ENCODE measurements at places on chromosomes 3 and 15.

DNA sequence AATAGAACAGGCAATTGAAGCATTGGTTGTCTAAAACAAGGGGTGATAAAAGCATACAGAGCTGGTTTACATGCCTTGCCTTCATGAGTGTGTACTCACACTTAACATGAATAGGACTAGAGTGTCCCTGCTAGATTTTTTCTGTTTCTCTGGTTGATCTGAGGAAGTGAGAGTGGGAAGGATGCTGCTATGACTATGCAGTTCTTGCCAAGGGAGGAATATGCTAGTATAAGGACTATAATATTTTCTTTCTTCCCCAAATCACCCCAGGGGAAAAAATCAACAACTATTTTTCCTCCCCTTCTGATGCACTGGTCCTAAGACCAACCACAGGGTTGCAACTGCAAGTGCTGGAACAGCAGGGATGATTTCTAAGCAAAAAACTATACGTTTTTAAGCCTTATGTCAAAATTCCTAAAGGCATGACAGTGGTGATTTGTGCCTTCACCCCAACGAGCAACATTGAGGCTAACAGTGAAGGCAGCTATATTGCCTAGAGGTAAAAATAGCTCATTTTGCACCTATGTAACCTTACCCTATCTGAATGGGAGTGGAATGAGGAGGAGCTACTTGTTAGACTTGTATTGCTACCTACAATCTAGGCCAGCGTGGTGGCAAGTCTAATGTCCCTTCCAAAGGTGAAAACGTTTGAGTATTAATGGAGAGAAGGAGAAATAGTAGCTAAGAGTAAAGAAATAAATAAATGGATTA is 33.5 kb upstream of the USP8 start:
- no peak for DNase-seq

DNA sequence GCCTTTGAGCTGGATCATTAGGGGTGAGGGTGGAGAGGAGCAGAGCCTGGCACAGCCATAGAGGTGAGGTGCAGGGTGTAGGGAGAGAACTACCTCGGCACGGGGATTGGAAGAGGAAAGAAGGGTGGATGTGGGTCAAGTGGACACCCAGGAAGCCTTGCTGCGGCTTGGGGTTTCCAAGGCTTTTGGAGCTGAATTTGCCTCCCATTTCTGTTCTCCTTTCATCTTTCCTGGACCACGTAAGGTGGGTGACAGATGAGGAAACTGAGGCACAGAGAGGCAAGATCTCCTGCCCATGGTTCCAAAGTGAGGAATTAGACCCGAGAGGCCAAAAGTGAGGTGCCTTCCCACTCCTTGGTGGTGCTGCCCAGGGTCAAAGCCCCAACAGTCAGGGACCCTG is 35.4 kb upstream of the SFMBT1 start:
- no peak for DNase-seq

- no peak for DNase-seq
These were observed 4.0 kb upstream of the TBC1D21 start for GRCh38 chr15:73869216-73869995.

- no peak for DNase-seq
These were observed 107.2 kb upstream of the RASGRP1 start for GRCh38 chr15:38671675-38672254.

- DNase-seq = no peak
These were observed 286.4 kb downstream of the ZIC4 start for GRCh38 chr3:147119989-147120388.

GRCh38 chr15:95972041-95972553 is 358.4 kb upstream of the NR2F2 start:
- no peak for DNase-seq

- no peak for DNase-seq
These were observed 24.5 kb upstream of the LIPC start for GRCh38 chr15:58407236-58407775.

DNA sequence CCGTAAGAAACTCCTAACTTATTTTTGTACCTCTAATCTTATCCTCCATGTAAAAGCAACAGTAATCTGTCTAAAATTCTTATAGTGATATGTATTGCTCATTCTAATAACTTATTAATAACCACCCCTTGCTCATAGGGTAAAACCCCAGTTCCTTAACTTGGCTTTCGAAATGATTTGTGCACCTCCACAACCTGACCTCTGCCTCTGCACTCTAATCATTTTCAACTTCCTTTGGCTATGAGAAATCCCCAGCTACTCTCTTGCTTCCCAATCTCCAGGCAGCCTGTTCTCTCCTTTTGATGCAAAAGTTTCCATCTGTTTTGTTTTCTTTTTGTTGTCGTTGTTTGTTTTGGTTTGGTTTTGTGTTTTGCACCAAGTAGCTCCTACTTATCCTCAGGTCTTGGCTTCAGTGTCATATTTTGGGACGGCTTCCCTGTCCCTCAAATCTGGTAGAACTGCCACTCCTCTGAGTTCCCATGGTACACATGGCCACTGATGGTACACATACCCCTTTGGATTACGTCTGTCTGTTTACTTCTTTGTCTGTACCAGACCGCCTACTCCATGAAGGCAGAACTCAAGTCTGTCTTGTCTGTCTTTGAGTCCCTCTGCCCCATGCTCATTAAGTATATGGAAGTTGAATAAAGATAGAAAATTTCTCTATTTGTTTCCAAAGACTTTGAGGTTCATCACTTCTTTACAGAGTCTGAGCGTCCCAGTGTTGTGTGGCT is 105.6 kb upstream of the TGFBR2 start:
- DNase-seq = no peak

DNA sequence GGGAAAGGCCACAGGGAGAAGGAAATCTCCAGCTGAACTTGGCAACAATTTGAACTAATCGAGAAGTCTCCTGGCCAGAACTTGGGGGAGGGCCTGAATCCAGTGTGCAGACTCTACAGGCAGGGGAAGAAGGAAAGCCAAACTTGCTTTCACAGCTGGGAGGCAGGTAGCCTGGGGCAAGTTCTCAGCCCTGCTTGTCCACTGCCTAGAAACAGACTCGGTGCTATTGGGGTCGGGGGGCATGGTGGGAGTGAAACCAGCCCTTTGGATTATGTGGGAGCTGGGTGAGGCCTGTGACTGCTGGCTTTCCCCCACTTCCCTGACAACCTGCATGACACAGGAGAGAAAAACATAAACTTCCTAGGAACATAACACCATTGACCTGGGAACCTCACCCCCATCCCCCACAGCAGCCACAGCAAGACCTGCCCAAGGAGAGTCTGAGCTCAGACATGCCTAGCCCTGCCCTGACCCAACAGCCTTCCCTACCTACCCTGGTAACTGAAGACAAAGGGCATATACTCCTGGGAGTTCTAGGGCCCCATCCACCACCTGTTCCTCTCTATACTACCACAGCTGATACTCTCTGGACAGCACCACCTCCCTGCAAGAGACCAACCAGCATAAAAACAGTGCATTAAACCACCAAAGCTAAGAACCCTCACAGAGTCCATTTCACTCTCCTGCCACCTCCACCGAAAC is 103.7 kb upstream of the MNS1 start:
- no peak for DNase-seq

GRCh38 chr3:114418724-114419543 is 125.1 kb downstream of the TIGIT start:
- no peak for DNase-seq

- no peak for DNase-seq
These were observed 95.8 kb upstream of the UMPS start for GRCh38 chr3:124634210-124635168.

DNA sequence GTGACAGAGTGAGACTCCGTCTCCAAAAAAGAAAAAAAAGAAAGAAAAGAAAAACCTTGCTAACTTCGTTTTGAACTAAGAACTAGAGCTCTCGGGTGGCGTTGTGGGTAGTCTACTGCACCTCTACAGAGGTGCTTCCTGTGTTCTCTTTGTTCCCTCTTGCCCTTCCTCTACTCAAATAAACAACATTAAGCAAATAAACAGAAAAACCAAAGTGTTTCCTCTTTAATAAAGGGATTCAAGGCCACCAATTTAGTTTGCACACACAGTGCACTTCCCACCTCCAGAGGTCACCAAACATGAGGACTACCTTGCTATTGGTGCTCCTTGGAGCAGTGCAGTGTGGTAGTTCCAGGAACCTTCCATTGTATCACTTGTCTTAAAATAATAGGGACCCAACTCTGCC is 354.2 kb upstream of the TBL1XR1 start:
- no peak for DNase-seq

DNA sequence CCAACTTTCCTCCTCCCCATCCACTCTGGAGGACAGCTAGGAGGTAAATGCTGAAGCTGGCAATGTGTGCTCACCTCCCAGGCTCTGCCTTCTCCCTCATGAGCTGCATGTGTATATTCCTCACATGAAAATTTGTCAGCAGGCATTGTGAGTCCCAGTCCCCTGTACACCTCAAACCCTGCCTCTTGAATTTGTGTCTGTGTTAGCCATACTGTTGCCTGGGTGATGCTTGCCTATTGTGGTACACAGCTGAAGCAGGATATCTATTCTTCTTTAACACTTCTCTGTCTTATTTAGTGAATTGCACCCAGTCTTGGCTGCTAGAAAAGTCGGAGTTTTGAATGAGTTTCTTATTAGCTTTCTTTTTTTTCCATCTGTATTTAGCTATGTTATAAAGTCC is 586.0 kb upstream of the TGFBR2 start:
- no peak for DNase-seq

DNA sequence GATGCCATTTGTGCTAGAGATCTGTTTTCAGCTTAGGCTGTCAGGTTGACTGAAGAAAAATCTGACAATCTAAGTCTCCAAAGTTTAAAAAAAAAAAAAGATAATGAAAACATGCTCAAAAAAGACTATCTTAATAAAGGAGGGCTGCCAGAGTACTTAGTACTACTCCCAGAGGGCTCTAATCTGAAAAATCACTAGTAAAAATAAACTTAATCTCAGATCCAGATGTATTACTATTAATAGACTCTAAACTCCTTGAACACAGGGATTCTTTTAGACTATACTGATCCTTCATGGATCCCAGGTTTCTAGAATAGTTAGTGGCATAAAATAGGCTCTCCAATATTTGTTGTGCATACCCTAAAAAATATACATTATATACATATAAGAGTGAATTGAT is 34.0 kb downstream of the TOPBP1 start:
- DNase-seq = no peak

- DNase-seq = no peak
These were observed 14.3 kb downstream of the FLNB start for GRCh38 chr3:58022490-58022889.

DNA sequence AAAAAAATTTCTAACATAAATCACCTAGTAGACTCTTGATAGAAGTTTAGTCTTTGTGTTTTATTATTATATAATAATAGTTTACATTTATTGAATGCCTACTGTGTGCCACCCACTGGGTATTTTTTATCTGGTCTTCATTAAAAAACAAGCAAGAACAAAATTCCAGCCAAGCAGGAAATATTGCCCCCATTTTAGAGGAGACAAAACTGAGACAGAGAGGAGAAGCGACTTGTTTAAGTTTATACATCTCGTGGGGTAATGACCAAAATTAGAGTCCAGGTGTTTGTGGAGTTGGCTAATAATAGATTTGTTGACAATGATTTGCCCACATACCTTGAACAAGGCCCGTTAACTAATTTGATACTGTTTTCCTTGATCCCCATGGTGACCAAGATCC is 33.1 kb upstream of the FBXL22 start:
- DNase-seq = no peak

DNA sequence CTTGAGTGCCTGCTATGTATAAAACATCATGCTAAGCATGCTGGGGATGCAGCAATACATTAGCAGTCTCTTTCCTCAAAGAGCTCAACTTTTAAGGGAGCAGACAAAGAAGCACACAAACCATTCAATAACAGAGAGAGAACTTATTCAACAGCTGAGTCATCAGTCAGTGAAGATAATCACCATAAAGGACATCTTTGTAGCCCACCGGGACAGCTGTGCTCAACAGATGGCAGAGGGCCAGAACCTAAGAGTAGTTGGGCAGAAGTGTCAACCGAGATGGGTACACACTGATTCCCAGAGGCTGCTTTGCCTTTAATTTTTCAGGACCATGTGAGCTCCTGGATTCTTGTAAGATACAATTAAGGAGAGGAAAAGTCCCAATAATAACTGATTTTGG is 4.2 kb upstream of the RAB8B start:
- no peak for DNase-seq

All from mesothelial cell of epicardium (in vitro differentiated cells).